ENCODE measurements at places on chromosomes 7 and 10.
A peak's percentile ranks its signal among the peaks of the same experiment; 100 is the strongest.

- no peak for DNase-seq
These were observed 27.1 kb downstream of the CREM start for GRCh38 chr10:35153716-35154115.

DNA sequence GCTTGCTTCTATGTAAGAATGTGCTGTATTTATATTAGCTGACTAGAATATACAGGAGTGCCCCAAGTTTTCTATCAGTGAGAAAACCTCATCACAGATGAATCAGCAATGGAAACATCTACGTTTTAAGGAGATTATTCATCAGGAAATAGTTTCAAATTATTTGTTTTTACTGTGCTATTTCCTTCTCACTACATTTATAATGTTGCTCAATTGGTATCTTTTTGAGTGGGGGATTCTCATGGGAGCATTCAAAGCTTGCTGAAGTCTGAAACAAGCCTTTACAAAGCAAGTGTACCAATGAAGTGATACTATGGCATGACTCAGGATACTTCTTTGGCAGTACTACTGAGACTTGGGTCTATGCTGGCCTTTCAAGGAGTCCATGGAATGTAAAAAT is 191.1 kb upstream of the SLC26A5 start:
- DNase-seq = no peak

- no peak for DNase-seq
These were observed 4.6 kb downstream of the SHOC2 start for GRCh38 chr10:110923856-110924493.

- peak; percentile 14 for DNase-seq
These were observed 622 bp downstream of the CPEB3 start for GRCh38 chr10:92290076-92290836.

DNA sequence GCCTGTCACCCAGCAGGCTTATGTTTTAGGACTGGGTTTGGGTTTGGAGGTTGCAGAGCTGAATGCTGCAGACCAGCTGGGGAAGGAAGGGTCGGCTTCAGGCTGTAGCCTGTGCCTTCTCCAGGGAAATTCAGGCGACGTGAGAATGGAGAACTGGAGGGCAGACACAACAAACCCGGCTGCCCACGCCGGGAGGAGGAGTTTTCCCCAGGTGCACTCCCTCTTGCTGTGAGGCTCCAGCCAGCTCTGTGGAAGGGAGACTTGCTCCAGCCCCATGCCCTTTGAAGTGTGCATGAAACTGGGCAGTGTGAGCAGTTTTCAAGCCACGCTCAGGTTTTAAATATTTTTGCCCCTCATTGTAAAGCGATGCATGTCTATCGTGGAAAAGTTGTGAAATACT is 279.1 kb downstream of the CCSER2 start:
- no peak for DNase-seq

- DNase-seq = no peak
These were observed 103.7 kb upstream of the TMEM72 start for GRCh38 chr10:44807451-44807850.
